ENCODE measurements at places on chromosomes 2 and 18.
A peak's percentile ranks its signal among the peaks of the same experiment; 100 is the strongest.

- DNase-seq: no peak
These were observed 48.2 kb upstream of the PAPOLG start for GRCh38 chr2:60707750-60708371.

DNA sequence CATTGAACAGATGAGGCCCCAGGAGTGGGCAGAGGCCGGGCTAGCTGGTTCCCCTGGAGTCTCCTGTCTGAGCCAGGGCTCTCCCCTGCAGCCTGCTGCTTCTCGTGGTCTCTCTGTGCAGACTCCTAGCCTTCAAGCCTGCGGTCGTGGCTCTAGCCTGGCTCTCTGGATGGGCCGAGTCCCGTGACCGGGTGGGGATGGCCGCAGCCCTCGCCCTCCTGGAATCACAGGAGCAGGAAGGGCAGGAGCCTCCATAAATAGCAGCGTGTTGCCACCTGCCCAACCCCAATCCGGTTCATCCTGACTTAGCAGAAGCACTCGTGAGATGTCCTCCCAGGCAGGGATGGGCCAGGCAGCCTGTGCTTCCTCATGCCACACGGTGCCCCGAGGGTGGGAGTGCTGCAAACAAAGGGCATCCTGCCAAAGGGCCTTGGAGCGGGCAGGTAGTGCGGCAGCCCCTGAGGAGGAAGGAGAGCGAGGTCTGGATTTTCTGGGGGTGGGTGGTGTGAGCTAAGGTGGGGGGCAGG is 43.9 kb downstream of the FOSL2 start:
- DNase-seq: no peak

DNA sequence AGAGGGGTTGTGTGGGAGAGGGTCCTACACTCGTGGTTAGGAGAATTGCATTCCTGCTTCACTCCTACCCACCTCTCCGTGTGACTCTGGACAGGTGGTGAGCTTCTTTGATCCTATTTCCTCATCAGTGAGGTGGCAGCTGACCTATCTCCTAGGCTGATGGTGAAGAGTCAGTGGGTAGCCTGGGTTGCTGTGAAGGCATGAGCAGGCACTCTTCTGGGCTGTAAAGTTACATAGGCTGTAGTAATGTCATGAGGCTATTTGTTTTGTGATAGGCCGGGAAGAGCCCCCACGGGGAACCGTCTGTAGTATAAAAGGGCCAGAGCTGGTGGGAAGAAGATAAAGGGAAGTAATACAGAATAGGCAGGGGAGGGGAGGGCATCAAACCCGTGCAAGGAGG is 83.8 kb downstream of the TMEM247 start:
- DNase-seq: no peak

- no peak for DNase-seq
These were observed 4.5 kb upstream of the RMDN2 start for GRCh38 chr2:37920570-37920969.

- DNase-seq: no peak
These were observed 1923.6 kb upstream of the PIK3C3 start for GRCh38 chr18:40031435-40031834.

DNA sequence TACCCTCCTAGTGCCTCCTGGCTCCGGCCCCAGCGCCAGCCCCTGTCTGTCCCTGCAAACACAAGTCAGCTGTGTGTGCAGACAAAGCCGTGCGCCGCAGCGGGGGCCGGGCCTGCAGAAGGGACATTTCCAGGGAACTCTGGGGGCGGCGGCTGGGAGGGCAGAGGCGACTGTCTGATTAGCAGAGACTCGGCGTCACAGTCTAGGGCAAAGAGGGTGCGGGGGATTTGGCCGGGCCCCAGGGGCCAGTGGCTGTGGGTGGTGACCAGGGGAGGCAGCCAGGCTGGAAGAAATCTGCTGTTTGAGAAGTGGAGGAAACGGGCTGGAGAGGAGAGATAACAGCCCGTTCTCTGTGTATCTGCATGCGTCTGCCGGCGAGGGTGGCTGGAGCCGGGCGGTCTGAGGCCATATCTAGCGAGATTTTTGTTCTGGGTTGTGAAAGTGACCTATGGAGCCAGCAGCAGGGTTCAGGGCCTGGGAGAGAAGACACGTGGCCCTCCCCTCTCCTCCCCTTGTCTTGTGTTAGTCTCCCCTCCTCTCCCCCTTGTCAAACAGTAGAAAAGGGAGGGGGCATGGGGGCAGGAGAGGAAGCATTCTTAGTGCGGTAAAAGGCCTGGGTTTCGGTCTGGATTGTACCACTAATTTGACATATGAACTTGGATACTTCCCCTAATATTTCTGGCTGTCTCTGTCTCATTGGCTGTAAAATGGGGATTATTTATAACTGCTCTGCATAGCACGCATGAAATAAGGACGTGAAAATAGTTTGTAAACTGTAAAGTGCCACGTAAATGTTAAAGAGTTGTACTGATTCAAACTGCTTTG is 169.4 kb downstream of the SMAD7 start:
- no peak for DNase-seq

DNA sequence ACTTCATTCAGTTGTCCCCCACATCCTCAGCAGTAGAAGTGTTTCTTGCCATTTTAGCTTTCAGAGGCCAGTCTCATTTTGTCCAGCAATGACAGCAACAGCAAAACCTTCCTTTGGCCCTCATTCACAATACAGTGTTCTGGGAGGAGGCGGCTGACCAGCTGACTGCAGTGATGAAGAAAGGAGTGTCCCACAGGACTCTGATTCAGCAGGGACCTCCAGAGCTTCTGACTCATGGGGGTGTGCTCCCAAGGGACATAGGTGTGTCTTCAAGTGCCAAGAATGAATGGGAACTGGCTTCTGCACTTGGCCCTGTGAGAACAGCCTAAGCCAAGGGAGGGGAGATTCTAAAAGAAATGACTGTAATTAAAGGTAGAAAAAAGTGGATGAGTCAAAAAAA is 147.0 kb upstream of the PELI1 start:
- no peak for DNase-seq

DNA sequence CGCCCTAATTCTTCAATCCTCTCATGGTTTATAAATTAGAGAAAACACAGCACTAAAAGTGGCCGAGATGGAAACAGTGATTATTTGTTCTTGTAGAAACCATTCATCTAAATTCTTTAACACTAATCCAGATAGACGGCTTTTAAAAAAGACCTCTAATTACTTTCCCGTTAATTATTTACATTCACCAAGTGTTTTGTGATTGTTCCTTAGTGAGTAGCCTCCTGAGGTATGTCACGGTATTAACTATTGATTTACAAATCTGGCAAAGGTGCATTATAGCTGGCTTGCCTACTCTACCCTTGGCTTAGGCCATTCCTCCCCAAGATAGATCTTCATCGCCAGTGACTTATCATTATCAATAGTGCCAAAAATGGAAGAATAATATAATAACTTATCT is 436.4 kb upstream of the ST6GAL2 start:
- no peak for DNase-seq

DNA sequence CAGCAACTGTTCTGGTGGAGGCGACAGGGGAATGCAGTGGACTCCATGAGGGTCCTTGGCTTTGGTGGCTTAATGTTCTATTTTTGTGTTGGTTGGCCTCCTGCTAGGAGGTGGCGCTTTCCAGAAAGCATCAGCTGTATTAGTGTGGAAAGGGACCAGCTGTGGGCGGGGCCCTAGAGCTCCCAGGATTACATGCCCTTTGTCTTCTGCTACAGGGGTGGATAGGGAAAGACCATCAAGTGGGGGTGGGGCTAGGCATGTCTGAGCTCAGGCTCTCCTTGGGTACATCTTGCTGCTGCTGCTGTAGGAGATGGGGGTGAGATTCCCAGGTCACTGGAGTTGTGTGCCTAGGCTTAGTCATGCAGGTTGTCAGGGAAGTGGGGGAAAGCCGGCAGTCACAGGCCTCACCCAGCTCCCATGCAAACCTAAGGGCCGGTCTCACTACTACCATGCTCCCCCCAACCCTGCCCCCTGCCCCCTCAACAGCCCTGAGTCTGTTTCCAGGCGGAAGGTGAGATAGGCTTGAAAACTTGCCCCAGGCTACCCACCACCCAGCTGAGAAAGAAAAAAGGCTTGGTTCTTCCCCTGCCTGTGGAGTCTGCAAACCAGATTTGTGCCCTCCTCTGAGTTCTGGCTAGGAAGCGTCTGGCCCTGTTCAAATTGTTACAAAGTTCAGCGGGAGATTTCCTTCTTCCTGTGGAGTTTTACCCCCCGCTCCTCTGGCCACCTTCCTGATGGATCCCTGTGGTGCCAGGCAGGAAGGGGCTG is 141.3 kb upstream of the LYPD1 start:
- DNase-seq: no peak

DNA sequence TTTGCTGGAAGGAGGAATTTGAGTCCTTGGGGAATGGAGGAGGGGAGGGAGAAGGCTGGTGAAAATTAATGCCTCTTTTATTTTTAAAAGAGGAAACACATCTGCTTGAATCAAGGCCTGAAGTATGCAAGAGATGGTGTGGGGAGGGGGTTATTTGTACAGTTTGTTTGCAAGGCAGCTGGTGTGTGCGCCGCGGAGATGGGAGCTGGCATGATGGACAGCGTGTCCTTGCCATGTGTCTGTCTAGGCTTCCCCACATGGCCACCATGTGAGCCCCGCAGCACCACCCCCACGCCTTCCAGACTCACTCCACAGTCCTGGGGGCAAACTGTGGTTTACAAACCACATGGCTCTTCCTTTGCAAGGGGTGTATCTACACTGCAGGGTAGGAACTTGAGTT is 154.8 kb upstream of the APCDD1 start:
- DNase-seq: no peak

- no peak for DNase-seq
These were observed at the start of gene FLACC1 for GRCh38 chr2:201357221-201357620. TSS of gene FLACC1 (minus strand) at chr2:201357345. CDS start at chr2:201351404, 5,941 bp downstream.

DNA sequence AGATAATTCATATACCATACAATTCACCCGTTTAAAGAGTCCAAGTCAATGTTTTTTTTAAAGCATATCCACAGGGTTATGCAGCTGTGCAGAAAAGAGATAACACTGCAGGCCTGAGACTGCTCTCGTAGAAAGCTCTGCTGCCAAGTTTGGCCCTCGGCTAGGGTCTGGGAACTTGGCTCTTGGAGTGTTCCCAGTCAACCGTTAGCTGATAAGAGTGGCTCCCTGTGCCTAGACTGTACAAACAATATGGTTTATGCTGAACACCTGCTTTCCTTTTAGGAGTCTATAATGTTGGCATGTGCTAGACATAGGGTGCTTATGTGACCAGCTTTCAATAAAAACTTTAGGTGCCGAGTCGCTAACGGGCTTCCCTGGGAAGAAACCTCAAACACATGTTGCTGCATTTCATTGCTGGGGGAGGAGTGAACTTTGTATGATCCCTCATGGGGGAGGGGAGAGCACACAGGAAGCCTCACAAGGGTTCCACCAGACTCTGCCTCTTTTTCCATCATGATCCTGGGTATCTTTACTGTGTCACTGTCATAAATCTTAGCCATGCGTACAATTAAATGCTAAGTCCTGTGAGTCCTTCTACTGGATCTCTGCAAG is 34.7 kb downstream of the RFX8 start:
- no peak for DNase-seq

GRCh38 chr2:128497461-128497860 is 178.8 kb upstream of the HS6ST1 start:
- no peak for DNase-seq

- DNase-seq: no peak
These were observed 22.8 kb downstream of the EML4 start for GRCh38 chr2:42192010-42192373.

DNA sequence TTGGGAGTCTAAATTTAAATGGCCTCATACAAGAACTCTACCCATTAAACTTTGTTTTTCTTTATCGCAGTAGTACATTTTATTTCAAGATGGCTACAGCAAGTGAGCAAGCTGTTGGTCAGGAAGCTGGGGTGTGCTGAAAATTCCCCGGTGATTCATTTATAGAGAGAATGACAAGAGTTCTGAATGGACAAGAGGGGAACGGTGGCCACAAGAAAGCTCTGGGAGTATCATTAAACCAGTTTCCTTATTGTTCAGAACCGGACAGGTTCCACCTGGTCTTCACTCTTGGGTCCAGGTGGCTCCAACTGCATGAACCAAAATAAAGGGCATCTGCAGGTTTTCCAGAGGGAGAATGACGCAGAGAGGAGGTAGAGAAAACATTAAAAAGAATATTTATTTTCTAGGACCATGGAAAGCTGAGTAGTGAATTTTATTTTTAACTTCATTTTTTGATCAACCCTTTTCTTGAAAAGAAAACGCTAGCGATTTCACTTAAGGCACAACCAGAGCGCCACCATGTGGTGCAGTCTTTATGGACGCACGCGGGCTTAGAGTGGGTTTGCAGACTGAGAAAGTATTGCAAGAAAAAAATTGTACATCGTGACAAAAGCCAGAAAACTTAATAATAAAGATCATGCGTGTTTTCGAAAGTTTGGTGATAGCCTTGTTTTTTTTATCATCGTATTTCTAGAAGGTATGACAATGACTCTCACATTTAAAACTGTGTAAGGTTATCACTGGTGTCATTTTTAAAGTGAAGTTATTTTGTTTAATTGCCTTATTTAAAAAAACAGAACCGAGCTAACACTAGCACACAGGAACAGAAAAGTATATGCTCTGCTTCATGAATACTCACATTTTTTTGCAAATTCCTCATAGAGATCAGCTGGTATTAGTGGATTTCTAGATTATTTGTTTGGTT is 97.9 kb upstream of the NOL4 start:
- DNase-seq: no peak

DNA sequence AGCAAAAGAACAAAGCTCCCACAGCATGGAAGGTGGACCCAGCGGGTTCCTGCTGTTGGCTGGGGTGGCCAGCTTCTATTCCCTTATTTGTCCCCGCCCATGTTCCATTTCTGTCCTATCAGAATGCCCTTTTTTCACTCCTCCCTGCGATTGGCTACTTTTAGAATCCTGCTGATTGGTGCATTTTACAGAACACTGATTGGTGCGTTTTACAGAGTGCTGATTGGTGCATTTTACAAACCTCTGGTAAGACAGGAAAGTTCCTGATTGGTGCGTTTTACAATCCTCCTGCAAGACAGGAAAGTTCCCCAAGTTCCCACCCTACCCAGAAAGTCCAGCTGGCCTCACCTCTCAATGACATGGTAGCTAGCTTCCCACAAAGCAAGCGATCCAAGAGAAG is 40.2 kb upstream of the UGP2 start:
- DNase-seq: no peak

DNA sequence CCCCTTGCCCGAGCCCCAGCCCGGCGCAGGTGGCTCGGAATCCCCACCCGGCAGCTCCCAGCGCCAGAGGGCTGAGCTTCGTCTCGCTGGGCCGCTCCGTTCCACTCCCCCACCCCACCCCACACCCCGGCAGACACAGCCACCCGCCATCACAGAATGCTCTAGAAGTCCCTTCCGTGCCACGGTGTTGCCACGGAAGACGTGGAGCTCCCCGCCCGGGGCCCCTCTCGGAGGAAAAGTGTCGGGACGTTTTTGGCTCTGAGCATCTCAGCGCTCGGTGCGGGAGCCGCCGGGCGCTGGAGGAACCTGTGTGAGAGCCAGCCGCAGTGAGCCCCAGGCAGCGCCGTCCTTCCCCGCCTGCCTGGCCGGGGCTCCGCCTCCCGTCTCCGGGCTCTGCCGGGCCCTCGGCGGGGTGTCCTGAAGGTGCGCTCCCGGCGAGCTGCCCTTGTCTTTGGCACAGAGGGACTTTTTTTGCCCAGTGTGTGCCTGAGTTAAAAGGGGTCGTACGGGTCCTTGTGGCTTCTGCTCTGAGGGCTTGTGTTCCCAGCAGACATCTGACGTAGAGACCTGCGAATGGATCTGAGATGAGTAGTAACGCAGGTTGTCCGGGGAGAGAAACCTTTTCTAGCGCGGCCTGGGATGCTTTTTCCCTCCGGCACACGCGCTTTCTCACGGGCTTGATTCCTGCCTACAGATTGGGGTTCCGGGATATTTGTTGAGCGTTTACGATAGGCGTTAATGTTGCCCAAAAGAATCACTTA is 1.8 kb downstream of the ZCCHC2 start:
- peak; percentile 24 for DNase-seq

GRCh38 chr18:8462651-8463185 is 146.5 kb upstream of the RAB12 start:
- no peak for DNase-seq

Measured in stimulated activated CD8-positive, alpha-beta memory T cell treated with anti-CD3 and anti-CD28 coated beads, Interleukin-15, amount 100 ng/mL, for 1 hour (primary cell).